ENCODE measurements at places on chromosomes 11 and 22.
A peak's percentile ranks its signal among the peaks of the same experiment; 100 is the strongest.

DNA sequence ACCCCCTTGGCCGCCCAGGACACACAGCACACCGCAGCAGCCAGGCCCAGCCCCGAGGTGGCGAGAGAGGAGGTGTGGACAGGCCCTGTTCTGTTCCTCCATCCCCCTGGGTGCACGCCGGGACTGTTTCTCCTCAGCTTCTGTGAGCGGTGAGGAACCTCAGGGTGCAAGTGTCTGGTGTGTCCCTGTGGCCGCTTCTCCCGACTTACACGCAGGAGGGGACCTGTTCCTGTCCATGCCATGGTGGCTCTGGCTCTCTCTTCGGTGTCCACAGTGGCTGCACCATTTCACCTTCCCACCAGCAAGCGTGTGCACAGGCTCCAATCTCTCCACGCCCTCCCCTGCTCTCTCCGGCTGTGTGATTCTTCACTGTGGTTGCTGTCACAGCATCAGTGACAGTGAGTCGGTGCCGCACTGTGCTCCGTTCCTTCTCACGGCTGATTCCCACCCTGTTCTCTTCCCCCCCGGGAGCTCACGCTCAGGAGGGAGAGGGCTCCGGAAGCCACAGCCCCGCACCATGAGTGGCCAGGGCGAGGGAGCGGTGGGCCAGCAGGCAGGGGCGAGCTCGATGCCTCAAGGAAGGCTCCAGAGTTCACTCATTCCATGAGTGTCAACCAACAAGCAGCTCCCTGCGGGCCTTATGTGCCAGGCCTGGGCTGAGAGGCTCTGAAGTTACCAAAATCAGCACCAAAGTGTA, 18.6 kb upstream of the WNT7B start:
- DNase-seq = no peak

DNA sequence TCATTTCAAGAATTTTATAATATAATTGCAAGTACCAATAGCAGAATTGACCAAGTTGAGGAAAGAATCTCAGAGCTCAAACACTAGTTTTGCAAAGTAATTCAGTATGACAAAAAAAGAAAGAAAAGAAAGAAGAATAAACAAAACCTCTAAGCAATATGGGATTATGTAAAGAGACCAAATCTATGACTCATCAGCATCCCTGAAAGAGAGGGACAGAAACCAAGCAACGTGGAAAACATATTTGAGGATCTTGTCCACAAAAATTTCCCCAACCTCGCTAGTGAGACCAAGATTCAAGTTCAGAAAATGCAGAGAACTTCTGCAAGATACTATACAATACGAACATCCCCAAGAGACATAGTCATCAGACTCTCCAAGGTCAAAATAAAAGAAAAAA, 203.7 kb upstream of the DDI1 start:
- no peak for DNase-seq

DNA sequence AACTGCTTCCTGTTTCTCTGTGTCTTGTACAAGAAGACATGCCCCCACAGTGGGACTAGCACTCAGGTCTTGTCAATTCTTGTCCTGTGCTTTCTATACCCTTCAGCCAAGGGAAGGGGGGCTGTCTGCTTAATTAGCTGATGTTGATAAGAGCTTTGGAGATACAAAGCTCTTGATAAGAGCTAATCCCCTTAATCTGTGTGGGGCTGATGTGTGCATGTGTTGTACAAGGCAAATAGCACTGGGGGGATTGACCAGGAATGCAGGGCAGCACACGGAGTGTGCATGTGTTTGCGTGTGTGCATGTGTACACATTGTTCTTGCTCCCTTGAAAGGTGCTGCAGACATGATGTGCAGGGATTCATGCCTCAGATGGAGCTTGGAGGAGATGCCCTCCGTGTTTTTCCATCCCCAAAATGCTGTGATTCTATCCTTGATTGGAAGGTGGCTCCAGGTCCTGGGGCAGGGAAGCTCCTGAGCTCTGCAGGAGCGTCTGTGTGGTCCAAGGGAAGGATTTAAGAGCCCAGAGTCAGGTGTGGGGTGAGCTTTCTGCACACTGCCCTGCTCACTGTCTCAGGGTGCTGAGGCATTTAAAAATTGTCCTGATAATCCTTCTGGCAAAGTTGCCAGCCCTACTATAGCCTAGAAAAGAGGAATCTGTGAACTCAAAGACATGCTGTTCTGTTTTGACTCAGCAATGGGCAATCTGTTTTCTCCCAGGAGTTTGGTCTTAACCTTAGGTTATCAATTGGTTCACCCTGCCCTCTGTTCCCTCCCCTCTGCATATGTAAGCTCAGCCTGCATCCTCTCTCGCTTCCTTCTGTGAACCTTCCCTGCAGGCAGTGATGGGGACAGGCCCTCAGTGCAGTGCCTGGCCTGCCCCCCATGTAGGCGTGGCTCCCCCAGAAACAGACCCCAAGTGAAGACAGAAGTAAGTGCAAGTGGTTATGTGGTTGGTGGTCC, 102.0 kb downstream of the GRIK4 start:
- DNase-seq = no peak

DNA sequence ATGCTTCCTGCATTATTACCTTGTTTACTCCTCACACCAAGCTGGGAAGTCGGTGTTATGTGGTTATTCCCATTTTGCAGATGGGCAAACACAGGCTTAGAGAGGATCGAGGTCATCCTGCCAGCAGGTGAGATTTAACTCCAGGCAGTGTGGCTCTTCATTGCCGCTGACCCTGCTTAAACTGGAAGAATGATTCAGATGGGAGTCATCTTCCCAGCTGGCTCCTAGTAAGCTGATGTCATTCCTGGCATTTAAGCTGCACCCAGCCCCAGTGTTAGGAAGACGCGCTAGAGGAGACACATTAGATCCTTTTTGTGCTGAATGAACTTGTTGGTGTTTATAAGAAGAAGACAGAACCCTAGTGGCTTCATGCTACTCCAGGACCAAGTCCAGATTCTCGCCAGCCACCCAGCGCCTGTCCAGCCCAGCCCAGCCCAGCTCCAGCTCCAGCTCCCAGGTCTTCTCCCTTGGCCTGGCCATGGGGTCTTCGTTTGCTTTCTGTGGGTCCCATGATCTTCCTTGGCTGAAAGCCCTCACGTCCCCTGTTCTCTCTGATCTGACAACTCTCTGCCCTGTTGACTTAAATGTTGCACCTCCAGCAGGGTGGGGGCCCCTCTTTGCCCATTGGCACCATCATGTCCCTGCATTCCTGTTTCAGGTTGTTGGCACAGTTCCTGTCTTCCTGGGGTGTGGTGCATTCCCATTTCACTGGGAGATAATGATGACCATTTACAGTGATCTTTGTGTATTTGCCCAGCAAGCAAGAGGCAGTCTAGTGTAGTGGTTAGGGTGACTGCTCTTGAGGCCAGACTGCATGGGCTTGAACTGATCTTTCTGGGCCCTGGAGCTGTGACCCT, 13.6 kb downstream of the PARVB start:
- DNase-seq = no peak

DNA sequence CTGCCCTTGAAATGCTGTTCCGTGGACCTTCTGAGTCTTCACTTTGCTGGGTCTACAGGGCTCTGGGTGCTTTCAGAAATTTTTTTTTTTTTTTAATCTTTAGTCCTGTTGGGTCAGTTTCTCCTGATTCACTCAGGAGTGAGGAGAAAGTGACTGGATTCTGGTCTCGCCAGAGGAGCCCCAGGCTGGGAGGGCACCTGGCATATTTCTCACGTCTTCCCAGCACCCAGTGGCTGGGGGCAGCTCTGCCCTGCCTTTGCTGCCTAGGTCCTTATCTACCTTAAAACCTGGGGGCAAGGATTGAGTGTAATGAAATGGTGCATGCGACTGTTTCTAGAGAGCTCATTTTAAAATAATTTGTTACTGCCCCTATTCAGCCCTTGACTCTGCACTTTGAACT, 23.3 kb downstream of the SAMM50 start:
- no peak for DNase-seq

DNA sequence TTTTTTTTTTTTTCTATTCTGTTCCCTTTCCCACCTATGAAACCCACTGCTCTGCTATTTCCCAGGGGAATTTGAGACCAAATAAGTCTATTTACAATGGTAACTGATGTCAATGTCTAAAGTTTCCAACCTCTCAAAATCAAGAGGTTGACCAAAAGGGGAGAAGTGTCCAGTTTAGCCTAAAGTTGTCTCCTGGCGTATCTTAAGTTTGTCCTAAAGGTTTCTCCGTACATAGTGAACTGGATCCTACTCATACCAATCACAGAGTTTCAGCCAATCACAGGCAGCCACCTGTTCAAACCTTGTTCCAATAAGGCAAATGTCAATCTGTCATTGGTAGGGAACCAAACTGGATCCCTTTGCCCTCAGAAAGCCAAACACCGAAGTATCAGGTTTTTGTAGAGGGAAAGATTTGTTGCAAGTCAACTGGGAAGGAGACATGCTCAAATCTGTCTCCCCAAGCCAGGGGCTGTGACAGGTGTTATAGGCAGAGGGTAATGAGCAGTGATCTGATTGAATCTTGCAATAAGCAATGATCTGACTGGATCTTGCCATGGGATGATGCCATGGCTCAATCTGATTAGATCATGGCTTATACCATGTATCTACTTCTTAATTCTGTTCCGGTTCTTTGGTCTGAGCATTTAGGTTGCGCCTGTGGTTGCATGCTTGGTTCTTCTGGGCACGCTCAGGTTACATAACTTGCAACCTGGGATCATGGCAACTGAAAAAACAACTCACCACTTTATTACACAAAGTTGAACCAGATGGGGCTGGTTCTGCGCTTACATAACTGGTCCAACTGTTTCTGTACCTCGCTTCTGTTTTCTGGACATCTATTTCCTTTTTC, 1.1 kb upstream of the VPS37C start:
- DNase-seq = peak; percentile 64

DNA sequence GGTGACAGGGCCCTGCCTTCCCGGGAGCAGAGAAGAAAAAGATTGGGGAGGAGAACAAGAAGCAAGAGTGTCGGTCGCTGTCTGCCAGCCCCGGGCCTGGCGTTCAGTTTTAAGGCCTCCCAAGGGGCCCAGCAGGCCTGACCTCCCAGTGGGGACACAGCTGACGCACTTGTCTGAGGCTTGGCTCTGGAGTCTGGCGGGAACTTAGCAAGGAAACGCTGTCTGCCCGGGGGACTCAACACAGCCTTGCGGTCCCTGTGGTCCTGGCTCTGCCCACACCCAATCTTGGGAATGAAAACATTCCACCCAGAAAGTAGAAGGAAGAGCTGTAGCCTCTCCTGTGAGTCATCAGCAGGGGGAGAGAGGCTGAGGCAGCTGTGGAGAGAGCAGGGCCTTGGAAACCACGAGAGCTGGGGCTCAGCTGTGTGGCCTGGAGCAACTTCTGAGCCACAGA, 54.4 kb downstream of the TRAF6 start:
- DNase-seq = peak; percentile 35

GRCh38 chr11:30326114-30326778, 3.3 kb downstream of the ARL14EP start:
- peak; percentile 51 for DNase-seq

GRCh38 chr11:74457356-74457755, 10.0 kb downstream of the KCNE3 start:
- no peak for DNase-seq

DNA sequence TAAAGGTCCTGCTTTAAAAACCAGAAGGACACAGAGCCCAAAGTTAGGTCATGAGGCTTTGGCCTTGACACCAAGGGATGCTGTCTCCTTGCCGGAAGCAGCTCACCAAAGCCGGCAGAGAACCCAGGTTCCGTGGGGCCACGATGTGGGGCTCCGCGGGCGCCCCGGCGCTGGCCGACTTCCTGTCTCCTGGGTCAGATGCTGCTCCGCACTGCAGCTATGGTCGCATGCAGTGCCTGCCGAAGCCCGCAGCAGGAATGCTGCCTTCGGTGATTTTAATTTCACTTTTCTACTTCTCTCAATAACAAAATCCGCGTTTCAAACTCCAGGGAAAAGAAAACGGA, 454 bp upstream of the OTUB1 start:
- no peak for DNase-seq

DNA sequence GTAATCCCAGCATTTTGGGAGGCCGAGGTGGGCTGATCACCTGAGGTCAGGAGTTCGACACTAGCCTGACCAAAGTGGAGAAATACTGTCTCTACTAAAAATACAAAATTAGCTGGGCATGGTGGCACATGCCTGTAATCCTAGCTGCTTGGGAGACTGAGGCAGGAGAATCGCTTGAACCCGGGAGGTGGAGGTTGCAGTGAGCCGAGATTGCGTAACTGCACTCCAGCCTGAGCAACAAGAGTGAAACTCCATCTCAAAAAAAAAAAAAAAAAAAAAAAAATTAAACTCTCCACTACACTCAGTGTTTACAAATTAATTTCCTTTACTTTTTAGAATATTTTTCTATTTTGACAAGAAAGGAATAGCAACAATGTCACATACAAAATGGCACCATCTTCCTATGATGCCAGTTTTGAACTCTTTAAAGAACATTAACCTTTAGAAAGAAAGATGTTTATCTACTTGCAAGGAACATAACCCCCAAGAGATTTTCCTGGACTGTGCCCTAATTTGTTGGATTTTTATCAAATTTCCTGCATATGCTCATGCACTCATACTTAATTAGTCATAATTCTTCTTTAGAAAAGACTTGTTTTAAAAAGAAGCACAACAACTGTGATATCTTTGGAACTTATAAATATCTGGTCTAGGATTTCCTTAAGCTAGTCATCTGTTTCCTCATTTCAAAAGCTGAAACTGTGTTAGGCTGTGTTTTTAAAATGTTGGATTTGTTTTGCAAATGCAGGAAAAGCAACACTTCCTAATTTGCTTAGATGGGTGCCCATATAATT, 22.6 kb upstream of the HIPK3 start:
- peak; percentile 35 for DNase-seq

DNA sequence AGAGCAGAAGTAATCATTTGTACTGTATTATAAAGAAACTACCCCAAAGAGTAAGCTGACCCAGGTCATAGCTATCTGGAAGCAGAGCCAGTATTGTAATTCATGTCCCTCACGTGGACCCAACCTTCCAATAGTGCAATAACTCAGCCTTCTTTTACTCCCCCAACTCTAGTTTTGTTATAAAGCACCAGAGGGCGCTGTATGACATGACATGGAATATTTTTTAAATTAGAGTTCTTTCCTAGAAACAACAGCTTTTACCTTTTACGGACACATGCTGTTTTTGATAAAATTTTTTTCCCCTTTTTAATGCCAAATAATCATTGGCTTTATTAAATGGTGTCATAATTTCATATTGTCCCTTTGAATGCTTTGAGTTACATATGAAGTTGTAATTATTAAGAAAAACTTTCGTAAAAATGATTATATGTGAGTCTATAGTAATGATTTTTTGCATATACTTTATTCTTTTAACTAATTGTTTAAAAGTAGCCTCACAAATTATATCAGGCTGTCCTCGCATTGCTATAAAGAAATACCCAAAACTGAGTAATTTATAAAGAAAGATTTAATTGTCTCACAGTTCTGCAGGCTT, 76.9 kb downstream of the DKK3 start:
- DNase-seq = peak; percentile 55

- DNase-seq = no peak
Measured at GRCh38 chr11:12061851-12062560, 48.4 kb upstream of the MICAL2 start.

GRCh38 chr11:67418476-67419281, 3.2 kb downstream of the CARNS1 start:
- DNase-seq = no peak

GRCh38 chr11:2521081-2521732, 76.4 kb downstream of the KCNQ1 start:
- no peak for DNase-seq
